Activated naive CD4-positive, alpha-beta T cell (primary cell): ENCODE measurements at places on chromosomes 1 and 21.

- no peak for DNase-seq
Observed at GRCh38 chr1:17329610-17330009, 21.6 kb downstream of the PADI4 start.

DNA sequence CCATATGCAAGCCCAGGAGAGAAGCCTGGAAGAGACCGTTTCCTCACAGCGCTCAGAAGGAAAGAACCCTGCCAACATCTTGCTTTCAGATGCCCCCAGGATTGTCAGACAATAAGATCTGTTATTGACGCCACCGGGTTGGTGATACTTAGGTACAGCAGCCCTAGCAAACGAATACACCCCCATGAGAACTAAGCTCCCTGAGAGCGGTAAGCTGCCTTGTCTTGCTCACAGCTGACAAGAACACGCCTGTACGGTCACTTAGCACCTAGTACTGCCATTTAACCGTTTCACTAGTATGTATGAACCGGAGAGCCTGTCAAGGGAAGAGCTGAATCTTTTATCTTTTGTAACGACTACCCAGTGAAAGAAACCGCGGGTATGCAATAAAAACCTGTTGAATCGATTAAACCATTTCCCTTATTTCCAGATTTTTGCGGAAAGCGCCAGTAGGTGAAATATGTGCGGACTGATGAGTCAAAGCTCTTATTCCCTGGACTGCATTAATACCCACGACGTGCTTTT, 619 bp upstream of the ZBTB8B start:
- DNase-seq: no peak

DNA sequence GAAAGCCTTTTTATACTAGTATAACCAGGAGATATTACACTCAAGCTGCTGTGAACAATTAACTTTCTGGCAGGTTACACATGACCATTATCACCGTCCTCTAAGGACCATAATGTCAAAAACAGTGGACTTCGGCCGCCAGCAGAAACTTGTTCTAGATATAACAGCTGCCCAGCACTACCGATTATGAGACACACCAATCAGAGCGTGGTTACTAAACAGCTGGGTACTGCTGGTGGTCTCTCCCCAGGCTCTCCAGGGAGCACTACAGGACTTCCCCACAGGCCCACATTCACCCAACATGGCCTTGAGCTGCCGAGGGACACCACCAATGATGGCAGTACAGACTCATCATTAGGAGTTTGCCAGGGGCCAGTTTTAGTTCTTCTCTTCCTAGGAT, 57.9 kb upstream of the CTBS start:
- DNase-seq: no peak

GRCh38 chr21:43361493-43362296, 65.2 kb downstream of the SIK1 start:
- no peak for DNase-seq

- DNase-seq: no peak
Observed at GRCh38 chr1:157739229-157739901, 37.6 kb downstream of the FCRL2 start.

DNA sequence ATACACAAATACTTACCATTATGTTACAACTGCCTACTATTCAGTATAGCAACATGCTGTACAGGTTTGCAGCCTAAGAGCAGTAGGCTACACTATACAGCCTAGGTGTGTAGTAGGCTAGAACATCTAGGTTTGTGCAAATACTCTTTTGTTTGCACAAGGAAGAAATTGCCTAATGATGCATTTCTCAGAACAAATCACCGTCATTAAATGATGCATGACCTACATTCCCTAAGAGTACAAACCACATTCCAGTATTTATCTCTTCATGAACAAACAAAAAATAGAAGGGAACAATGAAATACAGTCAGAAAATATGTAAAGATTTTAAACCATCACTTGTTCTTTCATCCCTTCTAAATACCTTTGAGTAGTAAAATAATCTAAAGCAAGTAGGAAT, 109.7 kb upstream of the HP1BP3 start:
- DNase-seq: no peak
